Activated CD4-positive, alpha-beta T cell treated with anti-CD3 and anti-CD28 coated beads, Interleukin-2, amount 50 U/mL, for 24 hours (primary cell): ENCODE measurements at places on chromosomes 3 and 15.

GRCh38 chr3:193389335-193389734 lies 10.8 kb upstream of the ATP13A5 start:
- DNase-seq, result no peak

DNA sequence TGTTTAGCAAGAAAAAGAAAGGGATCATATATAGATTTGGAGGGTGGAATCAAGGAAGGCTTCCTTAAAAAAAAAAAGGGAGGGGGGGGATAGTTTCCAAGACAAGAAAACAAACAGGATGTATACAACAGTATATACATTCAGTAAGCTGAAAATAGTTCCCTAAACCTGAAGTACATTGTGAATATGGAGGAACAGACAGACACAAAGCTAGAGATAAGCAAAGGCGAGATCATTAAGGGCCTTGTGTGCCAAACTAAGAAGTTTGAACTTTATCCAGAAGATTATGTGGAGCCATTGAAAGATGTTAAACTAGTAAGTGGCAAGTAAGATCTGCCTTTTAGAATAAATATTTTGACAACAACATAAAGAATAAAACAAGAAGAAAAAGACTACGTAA lies 93.3 kb upstream of the IMPG2 start:
- no peak for DNase-seq

- DNase-seq, result peak; percentile 74
These were observed 238.4 kb upstream of the MDFIC2 start for GRCh38 chr3:70550723-70551319.

GRCh38 chr3:63228087-63228486 lies 50.0 kb upstream of the SYNPR start:
- no peak for DNase-seq

DNA sequence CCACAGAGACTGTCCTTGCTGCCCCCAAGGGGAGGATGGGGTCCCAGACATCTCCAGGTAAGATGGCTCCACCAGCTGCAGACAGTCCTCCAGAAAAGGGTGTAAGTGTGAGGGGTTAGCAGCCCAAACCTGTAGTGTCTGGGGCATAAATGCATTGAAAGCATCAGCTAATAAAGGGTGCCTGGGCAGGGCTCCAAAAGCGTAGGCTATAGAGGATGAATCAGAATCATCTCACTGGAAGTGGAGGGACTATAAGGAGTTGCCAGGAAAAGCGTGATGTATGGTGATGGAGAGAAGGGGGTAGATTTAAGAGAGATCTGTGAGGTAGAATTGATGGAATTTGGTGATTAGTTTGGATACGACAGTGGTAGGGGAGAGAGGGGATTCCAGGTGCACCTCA lies 79.9 kb upstream of the ONECUT1 start:
- DNase-seq, result no peak

DNA sequence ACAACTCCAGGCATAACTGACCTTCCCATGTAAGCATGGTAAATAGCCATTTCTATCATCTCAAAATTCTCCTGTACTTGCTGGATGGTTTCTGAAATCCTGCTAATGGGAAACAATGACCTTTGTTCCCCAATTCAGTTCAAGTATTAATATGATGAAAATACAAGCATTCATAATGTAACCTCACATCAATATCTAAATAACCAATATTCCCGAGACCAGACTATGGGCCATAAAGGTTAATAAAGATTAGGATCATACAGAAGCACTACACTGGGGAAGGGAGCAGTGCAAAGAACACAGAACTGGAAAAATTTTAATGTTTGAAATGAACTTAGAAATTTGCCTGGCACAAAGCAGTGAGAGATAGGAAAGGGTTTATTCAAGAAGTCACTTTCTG lies 151.3 kb upstream of the SETMAR start:
- no peak for DNase-seq

GRCh38 chr3:174949523-174949922 lies 90.4 kb downstream of the NAALADL2 start:
- no peak for DNase-seq

DNA sequence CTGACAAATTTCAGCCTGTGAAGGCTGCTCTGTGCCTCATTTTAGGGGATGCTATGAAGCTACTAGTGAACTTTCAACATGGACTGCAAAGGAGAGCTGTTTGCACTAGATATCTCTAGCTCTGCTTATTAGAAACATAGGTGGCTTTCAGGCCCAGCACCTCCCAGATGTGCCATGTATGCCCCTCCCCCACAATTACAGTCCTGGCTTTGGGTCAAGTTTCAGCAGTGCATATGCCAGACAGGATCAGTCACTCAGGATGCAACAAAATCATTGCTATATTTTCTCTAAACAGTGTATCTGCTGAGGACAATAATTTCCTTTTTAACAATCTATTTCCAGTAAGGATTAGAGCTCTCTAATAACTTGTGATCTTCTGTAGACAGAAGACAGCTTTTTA lies 178.8 kb upstream of the STAC start:
- no peak for DNase-seq

GRCh38 chr3:31957106-31957505 lies 24.0 kb downstream of the OSBPL10 start:
- DNase-seq, result no peak

- no peak for DNase-seq
These were observed 73.1 kb upstream of the BHLHE40 start for GRCh38 chr3:4906107-4906621.

GRCh38 chr15:92527197-92527596 lies 128.4 kb downstream of the FAM174B start:
- DNase-seq, result no peak

GRCh38 chr15:98384328-98385029 lies 263.9 kb upstream of the IGF1R start:
- no peak for DNase-seq

DNA sequence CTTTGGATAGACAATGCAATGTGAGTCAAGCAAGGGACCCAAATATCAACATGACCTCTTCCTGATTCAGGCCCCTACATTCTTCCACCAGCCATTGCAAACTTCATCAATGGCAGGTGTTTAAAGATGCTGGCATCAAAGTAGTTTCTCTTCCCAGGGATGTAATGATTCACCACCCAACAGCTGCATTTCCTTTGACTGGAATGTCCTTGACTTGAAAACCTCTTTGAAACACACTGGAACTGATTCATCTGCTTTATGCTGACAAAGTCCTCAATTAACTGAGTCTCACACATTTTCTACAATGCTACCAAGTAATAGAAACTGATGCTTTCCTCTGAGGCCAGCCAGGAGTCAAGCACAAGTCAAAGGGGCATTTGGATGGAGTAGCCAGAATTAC lies 385.5 kb downstream of the GBE1 start:
- DNase-seq, result no peak

- DNase-seq, result no peak
These were observed 128.1 kb upstream of the WNT5A start for GRCh38 chr3:55615039-55615693.

- DNase-seq, result no peak
These were observed 15.9 kb downstream of the LYSMD4 start for GRCh38 chr15:99717161-99718009.

DNA sequence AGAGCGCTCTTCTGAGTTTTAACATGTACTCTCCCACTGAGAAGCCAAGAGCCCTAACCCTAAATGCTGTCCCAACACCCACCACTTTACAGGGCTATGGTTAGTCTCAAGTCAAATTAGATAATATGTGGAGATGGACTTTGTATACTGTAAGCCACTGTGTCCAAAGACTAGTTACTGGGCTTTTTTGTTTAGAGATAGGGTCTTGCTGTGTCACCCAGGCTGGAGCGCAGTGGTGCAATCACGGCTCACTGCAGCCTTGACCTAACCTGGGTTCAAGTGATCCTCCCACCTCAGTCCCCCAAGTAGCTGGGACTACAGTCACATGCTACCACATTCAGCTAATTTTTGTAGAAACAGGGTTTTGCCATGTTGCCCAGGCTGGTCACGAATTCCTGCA lies 23.2 kb downstream of the ZNF445 start:
- DNase-seq, result no peak

GRCh38 chr3:123119802-123120201 lies 53.0 kb downstream of the PDIA5 start:
- DNase-seq, result no peak

DNA sequence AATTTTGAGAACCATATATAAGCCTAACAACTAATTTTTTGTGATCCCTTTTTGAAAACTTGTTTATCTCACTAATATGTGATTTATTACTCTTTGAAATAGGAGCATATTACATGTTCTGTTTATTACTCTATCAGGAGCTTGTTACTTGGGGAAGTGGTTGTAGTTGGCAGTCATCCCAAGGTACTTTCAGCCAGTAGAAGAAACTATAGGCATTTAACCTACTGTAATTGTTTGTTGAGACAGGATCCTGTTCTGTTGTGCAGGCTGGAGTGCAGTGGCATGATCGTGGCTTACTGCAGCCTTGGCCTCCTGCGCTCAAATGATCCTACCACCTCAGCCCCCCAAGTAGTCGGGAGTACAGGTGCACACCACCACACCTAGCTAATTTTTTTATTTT lies 195.6 kb downstream of the TCF12 start:
- DNase-seq, result no peak

DNA sequence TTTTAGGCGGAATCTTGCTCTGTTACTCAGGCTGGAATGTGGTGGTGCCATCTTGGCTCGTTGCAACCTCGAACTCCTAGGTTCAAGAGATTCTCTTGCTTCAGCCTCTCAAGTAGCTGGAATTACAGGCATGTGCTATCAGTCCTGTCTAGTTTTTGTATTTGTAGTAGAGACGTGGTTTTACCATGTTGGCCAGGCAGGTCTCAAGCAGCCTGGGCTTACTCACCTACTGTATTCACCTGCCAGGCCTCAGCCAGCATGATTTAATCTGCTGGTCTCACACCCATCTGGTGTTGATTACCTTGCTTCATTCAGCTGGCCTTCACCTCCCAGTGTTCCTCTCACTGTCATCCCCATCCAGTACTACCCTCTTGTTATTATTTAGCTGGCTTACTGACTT lies 102.0 kb downstream of the IL12A start:
- no peak for DNase-seq

GRCh38 chr3:189094539-189094938 lies 77.2 kb upstream of the TPRG1 start:
- no peak for DNase-seq

GRCh38 chr3:38536671-38537070 lies 40.5 kb downstream of the EXOG start:
- no peak for DNase-seq

- no peak for DNase-seq
These were observed 135.0 kb downstream of the XXYLT1 start for GRCh38 chr3:195135917-195136316.

DNA sequence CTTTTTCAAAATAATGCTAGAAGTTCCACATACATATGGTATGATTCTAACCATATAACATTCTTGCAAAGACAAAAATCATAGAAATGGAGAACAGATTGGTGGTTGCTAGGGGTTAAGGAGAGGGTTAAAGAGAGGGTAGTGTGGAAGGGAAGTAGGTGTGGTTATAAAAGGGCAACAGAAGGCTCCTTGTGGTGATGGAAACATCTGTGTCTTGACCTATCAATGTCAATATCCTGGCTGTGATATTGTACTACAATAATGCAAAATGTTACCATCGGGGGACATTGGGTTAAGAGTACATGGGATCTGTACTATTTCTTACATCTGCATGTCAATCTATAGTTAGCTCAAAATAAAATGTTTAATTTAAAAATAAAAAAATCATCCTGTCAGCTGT lies 67.8 kb upstream of the FSIP1 start:
- DNase-seq, result no peak

DNA sequence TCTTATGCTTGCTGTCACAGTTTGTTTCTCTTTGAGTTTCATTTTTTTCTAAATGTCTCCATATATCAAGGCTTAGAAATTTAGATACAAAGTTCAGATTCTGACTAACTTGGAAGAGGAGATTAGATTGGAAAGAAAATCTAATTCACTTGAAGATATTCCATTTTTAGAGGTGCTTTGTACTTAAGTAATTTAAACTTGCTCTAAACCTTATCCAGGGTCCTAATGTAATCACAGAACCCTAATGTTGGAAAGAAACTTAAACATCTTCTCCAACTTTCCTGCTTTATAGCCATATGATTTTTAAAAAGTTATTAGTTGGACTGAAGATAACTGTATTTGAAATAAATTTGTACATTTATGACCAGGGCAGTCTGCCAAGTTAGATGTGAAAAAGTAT lies 81.1 kb upstream of the ARHGEF3 start:
- DNase-seq, result no peak

DNA sequence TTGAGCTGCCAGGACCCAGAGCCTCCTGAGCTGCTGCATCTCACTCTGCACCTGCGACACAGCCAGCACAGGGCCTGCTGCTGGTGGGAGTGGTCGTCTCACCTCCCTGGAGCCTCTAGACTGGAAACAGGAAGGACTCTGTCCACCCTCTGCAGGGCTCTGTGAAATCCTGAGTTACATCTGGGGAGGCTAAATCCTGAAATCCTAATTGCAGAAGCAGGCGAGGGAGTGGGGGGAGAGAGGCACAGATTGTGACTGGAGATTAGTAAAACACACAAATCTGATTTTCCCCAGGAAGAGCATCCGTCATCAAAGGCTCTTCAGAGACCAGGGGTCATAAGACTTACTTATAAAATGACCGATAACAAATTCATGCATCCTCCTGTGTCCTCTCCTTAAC lies 31.6 kb upstream of the GABRG3 start:
- no peak for DNase-seq

GRCh38 chr15:86572368-86572841 lies 492.7 kb downstream of the AGBL1 start:
- DNase-seq, result no peak

GRCh38 chr3:27584874-27585273 lies 100.7 kb upstream of the SLC4A7 start:
- no peak for DNase-seq

DNA sequence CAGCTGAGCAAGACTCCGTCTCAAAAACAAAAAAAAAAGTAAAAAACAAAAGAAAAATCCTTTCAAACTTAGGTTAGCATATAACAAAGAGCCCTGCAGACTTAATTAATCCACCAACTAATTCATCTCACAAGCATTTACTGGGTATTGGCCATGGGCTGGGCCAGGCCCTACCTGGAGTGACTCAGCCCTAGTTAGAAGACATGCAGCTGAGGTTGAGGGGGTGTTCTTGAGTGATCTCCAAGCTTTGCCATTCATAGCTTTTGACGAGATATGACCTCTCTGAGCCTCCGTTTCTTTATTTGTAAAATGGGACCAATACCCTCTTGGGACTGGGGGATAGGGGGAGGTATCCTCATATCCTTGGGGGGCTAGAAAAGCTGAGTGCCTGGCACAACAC lies 7.8 kb downstream of the FBXL22 start:
- no peak for DNase-seq

- no peak for DNase-seq
These were observed 58.3 kb upstream of the GADL1 start for GRCh38 chr3:30952786-30953185.
